Activated B cell treated with CpG ODN at 0.5 μM for 24 hours (primary cell): ENCODE measurements at places on chromosomes 6 and 20. TPM values are rescaled to one million over a fixed set of nuclear protein-coding genes. Genes with fewer than 3 reads are reported as not detected.

The ADAT2 gene
- 22.4 and 30.2 TPM in 2 replicates for total RNA-seq

The TNXB gene
- total RNA-seq = 5.9 and 12.4 TPM in 2 replicates

The FAXC gene
- total RNA-seq = not detected in 2 replicates

The WRNIP1 gene
- total RNA-seq = 31.6 and 31.9 TPM in 2 replicates

The FOXS1 gene
- total RNA-seq = not detected in 2 replicates

The CRNKL1 gene
- total RNA-seq = 21.3 and 22.3 TPM in 2 replicates

The MROH8 gene
- 3.2 and 5.9 TPM in 2 replicates for total RNA-seq
